Mesothelial cell of epicardium (in vitro differentiated cells): ENCODE measurements at places on chromosomes 13 and 19. TPM values are rescaled to one million over a fixed set of nuclear protein-coding genes. Genes with fewer than 3 reads are reported as not detected.

- no peaks in the 10 kb centered on the region for H3K36me3 ChIP-seq
- no peak overlapping the region for H3K4me3 ChIP-seq
- H3K27ac ChIP-seq, result no peak overlapping the region
Measured at GRCh38 chr13:39955560-39955959, 300.1 kb downstream of the COG6 start.

DNA sequence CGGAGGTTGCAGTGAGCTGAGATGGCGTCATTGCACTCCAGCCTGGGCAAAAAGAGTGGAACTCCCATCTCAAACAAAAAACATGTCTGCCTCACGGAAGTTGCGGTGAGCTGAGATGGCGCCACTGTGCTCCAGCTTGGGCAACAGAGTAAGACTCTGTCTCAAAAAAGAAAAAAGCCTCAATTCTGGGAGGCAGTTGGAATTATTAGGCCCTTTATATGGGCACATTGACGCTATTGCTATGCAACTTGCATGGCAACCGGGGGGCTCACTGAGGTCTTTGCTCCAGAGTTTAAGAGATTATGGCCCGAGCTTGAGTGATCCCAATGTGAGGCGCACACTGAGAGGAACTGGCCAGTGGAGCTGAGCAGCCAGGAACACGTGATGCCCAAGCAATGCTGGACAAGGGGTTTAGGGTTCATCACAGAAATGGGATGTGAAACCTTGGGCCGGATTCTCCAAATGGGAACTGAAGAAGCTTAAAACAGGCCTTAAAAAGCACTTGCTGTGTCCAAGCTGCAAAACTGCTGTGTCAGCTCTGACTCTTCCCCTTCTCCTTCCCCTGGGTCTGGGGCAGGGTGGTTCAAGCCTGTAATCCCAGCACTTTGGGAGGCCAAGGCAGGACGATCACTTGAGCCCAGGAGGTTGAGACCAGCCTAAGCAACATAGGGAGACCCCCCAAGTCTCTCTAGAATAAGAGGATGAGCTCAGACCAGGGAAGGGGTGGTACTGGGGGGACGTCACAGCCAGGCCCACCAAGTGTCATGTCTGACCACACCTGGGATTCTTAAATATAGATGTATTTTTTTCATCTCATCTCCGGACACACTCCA, 2.5 kb downstream of the FTL start:
- peak overlapping the region; percentile 35 for H3K27ac ChIP-seq
- no peak for DNase-seq
- peaks cover 25% of the 10 kb centered on the region for H3K36me3 ChIP-seq
- peak overlapping the region; percentile 100 for H3K4me3 ChIP-seq

DNA sequence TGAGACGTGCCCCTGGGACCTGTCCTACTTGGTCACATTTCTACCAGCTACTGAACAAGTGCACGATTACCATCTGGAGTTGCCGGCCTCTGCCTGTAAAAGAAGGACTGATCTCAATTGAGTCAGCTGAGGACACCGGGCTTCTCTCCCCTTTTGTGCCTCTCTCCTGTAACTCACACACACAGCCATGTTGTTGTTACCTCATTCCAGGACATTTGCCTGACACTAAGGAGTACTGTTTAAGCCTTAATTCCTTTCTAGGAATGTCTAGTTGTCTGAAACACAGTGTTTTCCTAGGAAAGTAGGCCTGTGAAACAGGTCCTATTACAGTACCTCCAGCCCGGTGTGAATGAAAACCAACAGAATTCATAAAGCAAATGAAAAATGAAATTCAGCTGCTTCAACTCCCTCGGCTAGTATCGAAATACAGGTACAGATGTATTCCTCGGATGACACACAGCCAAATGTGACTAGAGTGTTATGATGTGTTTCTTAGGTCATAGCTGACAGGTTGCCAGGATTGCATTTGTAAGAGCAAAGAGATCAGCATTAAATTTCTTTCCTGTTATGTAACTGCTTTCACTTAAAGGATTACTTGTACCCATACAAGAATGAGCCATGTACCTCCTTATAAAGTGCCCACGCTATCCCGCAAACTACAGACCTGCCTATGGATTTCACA, 152.0 kb upstream of the IRS2 start:
- no peak overlapping the region for H3K4me3 ChIP-seq
- no peaks in the 10 kb centered on the region for H3K36me3 ChIP-seq
- peaks cover 19% of the 10 kb centered on the region for H3K4me1 ChIP-seq

DNA sequence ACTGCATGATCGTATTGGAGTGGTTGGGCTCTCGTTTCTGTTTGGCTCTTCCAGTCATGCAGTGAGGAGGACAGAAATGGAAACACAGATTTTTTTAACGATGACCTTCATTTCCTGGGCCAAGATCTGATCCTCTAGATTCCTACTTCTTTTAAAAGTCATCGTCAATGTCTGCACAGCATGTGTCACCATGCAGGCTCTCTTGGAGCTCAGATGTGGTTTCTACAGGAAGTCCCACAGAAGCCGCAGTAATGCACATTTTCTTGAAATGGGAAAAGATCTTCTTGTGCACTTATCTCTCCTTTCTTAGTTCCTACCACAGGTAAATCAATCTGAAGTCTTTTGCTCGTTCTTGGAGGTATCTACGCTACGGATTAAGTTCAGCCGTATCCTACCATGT, 626.9 kb downstream of the EFNB2 start:
- H3K36me3 ChIP-seq, result no peaks in the 10 kb centered on the region
- peaks cover 12% of the 10 kb centered on the region for H3K4me1 ChIP-seq
- no peaks in the 10 kb centered on the region for H3K27me3 ChIP-seq
- H3K4me3 ChIP-seq, result no peak overlapping the region
- no peak for DNase-seq

DNA sequence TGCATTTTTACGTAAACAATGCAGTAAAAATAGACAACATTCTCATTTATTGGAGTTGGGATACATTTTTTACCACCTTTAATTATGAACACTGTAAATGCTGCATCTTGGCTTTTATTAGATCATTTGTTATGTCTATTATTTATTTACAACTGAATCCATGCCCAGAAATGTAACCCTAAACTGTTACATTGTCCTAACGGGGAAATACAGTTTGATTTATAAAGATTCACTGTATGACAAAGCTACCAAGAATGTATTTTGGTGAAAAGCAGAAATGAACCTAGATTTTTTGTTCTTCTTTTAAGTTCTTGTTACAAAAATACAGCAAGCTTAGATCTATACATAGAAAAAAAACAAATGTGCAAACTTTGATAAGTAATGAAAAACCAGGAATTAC, 1.1 kb downstream of the METTL21C start:
- no peak overlapping the region for H3K4me3 ChIP-seq
- H3K27ac ChIP-seq, result no peak overlapping the region
- peaks cover 4% of the 10 kb centered on the region for H3K36me3 ChIP-seq
- peaks cover 20% of the 10 kb centered on the region for H3K4me1 ChIP-seq

DNA sequence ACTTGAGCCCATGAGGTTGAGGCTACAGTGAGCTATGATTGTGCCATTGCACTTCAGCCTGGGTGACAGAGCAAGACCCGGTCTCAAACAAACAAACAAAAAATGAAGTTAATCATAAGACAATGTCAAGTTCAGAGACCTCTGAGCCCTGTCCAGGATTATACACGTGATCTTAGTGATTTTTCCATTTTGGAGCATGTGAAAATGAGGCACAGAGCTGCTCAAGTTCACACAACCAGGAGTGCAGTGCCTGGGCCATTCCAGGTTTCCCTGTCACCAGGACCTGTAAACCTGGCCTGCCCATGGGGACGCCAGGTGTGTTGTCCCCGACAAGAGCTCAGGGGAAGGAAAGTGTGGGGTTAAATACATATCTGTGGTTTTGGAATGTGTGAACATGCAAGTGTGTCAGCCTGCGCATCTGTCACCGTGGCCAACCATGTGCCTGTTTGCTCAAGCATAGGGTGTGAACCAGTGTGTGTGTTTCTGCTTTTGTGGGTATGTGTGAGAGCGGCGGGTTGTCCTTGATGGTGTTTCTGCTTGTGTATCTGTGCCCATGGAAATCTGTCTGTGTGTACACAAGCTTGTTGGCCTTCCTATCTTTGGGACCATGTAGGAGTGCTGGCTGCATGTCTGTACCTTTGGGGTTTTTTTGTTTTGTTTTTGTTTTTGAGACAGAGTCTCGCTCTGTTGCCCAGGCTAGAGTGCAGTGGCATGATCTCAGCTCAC, 1.5 kb upstream of the FXYD1 start:
- H3K4me3 ChIP-seq, result no peak overlapping the region
- peaks cover 36% of the 10 kb centered on the region for H3K4me1 ChIP-seq
- H3K27me3 ChIP-seq, result peaks cover 35% of the 10 kb centered on the region
- no peak for DNase-seq
- no peaks in the 10 kb centered on the region for H3K36me3 ChIP-seq
- no peak overlapping the region for H3K27ac ChIP-seq

DNA sequence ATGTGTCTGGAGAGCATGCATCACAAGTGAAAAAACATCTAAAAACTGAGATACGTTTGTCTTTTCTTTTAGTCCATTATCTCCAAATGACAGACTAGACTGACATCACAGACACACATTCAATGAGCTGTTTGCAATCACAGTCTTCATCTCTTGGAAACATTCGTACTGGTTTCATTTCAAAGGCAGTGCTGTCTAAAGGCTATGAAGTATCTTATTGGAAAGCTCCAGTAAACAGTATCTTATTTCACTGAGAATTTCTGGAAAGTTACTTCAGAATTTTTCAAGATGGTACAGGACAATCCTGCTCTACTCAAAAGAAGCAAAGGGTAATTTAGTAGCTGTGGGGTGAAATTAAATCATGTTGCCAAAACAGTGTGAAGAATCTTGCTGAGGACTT, 53.5 kb upstream of the TNFRSF19 start:
- DNase-seq, result no peak
- no peaks in the 10 kb centered on the region for H3K27me3 ChIP-seq
- peak overlapping the region; percentile 51 for H3K27ac ChIP-seq
- peaks cover 57% of the 10 kb centered on the region for H3K4me1 ChIP-seq

Gene ICAM5
- 3.3 to 5.7 TPM (median 4.9 TPM) in 3 replicates for total RNA-seq

Gene SULT2A1
- total RNA-seq, result 0.13 TPM in 1 of 3 replicates, not detected in the others

Gene LSM4
- 112 to 119 TPM (median 114 TPM) in 3 replicates for total RNA-seq

Gene HSPB6
- 18.8 to 21.7 TPM (median 20.3 TPM) in 3 replicates for total RNA-seq

Gene CLEC4G
- total RNA-seq, result not detected in 3 replicates
